CD8-positive, alpha-beta memory T cell (primary cell): ENCODE measurements at places on chromosomes 1 and 21. TPM values are rescaled to one million over a fixed set of nuclear protein-coding genes. Genes with fewer than 3 reads are reported as not detected.

Gene SELE
- not detected for total RNA-seq

Gene RAB3GAP2
- 44.8 TPM for total RNA-seq

Gene BTBD19
- 7.3 TPM for total RNA-seq

Gene GPA33
- total RNA-seq, result 0.97 TPM

Gene CREB3L4
- 10.0 TPM for total RNA-seq

Gene ALG14
- 4.4 TPM for total RNA-seq

Gene FAM151A
- total RNA-seq, result not detected

Gene S100A7A
- not detected for total RNA-seq

Gene TDRD5
- not detected for total RNA-seq

Gene SHISAL2A
- total RNA-seq, result 16.7 TPM

Gene OPRD1
- not detected for total RNA-seq

Gene PDC
- not detected for total RNA-seq

Gene PHGDH
- total RNA-seq, result 82.5 TPM

Gene CASQ1
- not detected for total RNA-seq

Gene INAVA
- 0.24 TPM for total RNA-seq

Gene LAPTM5
- total RNA-seq, result 204 TPM

Gene GSTM1
- total RNA-seq, result not detected

Gene C8B
- total RNA-seq, result not detected

Gene MROH9
- total RNA-seq, result not detected

Gene LCK
- 297 TPM for total RNA-seq

Gene A3GALT2
- total RNA-seq, result not detected

Gene GPR25
- total RNA-seq, result 0.44 TPM

Gene G0S2
- 3.8 TPM for total RNA-seq

Gene RGS4
- not detected for total RNA-seq

Gene CTXND2
- not detected for total RNA-seq

Gene NEGR1
- total RNA-seq, result not detected
